ENCODE measurements at places on chromosomes 12 and 14.

DNA sequence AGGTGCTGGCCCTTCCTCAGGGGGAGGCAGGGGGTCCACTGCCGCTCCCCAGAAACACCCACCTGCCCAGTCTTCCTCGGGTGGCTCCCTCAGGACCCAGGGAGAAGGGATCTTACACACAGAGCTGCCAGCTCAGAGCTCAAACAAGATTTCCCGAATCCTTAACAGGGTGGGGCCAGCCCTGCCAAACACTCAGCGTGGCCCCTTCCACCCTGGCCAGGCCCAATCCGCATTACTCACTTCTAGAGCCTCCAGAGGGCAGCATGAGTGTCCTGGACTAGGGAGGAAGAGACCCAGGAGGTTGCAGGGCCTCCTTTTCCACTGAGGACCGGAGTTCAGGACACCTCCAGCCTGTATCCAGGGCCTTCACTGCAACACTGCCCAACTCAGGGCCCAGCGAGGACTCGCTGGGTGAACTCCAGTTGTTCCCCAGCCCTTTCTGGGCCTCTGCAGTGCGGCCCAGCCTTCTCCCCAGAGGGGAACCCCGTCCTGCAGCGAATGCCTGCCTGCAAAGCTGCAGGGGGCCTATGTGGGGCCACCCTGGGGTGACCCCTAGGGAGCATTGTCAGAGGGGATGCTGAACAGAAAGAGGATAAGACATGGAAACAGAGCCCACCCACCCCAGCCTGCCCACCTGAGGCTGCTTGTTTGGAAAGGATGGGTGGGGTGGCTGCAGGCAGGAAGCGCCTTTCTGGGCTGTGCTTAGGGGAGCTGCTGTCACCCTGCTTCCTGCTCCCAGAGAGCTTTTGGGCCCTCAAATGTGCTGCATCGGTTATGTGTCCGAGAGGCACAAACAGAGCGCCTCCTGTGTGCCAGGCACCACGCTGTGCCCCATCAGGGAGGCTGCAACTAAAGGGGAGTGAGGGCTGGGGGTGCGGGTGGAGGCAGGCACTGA, 43.8 kb downstream of the CCNK start:
- no peak for DNase-seq

- no peak for DNase-seq
These were observed 88.8 kb downstream of the CHGA start for GRCh38 chr14:93011650-93012325.

GRCh38 chr14:70832561-70833305, 23.4 kb upstream of the MAP3K9 start:
- DNase-seq = no peak

GRCh38 chr12:122489038-122489437, 11.7 kb downstream of the ZCCHC8 start:
- no peak for DNase-seq

DNA sequence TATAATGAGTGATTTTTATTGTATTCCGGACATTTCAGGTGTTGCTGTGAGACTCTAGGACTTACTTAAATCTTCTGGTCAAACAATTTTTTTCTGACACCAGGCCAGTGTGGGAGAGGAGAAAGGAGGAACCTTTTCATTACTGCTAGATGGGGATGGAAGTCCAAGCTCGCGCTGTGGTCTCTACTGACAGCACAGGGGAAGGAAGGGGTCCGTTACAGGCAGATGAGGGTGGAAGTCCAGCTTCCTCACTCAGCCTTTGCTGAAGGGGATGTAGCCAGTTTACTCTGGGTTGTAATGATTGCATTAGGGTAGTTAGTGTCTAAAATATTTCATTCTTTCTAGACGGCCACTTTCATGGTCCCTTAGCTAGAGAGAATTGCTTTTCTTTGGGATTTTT, 26.3 kb upstream of the ST8SIA1 start:
- no peak for DNase-seq

DNA sequence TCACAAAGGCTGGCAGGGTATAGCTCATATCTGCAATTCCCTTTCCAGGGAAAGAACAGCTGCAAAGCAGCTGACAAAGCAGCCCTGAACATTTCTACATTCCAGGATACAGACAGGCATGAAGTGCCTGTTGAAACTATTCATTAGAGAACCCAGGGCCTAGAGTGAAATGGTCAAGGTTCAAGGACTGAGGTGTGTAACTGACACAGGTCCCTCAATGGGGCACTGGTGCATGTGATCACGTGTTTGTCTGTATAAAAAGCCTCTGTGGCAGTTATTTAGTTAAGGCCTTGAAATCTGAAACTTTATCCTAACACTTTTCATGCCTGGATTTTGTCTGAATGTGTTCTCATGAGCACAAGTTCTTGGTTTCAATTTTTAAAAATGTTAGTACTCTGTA, 47.1 kb downstream of the GIT2 start:
- no peak for DNase-seq

DNA sequence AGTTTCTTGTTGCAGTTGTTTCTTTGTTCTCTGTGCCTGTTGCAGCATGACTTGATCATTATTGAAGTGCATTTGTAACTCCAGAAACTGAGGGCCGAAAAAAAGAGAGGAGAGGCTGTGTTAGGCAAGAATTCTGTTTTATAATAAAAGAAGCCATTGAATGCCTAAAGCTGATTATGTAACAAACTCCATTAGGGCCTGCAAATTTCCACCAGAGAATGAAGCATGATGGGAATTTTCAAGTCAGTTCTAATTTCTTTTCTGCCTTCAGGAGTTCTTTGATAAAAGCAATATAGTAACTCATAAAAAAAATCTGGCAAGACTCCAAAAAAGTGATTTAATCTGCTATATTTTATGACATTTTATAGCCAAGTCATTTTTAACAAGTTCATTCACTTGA, 156.7 kb upstream of the RASSF8 start:
- DNase-seq = no peak

- no peak for DNase-seq
These were observed 27.6 kb downstream of the PMCH start for GRCh38 chr12:102169922-102170621.

GRCh38 chr12:5391653-5392052, 40.3 kb upstream of the NTF3 start:
- no peak for DNase-seq

GRCh38 chr12:106581543-106582248, 1.1 kb upstream of the RFX4 start:
- no peak for DNase-seq

DNA sequence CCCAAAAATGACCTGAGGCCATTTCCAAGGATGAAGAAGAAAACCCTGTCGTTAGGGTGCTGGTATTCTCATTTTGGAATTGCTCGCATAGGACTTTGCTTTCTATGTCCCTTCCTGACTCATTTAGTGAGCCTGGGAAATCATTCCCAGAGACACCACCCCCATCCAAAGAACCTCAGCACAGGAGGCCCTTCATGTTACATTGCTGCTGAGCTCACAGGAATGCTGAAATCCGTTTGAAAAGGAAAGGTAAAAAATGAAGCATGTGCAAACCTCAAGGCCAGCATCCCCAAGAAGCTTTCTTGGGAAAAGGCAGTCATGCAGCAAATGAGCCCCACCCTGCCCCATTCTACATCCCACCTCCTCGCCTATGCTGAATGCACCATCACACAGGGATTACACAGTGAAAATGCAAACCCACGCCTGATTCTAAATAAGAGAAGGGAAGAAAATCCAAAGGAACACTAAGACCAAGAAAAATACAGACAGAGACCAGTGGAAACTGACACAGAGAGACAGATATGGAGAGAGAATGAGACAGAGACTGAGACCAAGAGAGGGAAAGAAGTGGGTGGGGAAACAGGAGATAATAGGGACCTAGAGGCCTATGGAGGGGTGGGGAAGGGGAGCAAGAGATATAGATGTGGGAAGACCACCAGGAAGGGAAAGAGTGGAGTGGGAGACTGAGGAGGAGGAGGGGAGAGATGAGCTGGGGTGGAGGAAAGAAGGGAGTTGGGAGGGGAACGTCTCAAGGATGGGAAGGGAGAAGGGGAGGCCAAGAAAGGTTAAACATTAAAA, 33.5 kb downstream of the NIN start:
- DNase-seq = no peak

DNA sequence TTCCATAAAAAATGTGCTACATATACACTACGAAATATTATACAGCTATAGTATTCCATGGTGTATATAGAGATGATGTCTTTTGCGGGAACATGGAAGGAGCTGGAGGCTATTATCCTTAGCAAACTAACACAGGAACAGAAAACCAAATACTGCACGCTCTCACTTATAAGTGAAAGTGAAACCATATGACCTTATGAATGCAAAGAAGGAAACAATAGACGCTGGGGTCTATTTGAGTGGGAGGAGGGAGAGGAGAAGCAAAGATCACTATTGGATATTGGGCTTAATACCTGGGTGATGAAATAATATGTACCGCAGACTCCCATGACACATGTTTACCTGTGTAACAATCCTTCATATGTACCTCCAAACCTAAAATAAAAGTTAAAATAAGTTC, 142.8 kb downstream of the LRFN5 start:
- DNase-seq = no peak

DNA sequence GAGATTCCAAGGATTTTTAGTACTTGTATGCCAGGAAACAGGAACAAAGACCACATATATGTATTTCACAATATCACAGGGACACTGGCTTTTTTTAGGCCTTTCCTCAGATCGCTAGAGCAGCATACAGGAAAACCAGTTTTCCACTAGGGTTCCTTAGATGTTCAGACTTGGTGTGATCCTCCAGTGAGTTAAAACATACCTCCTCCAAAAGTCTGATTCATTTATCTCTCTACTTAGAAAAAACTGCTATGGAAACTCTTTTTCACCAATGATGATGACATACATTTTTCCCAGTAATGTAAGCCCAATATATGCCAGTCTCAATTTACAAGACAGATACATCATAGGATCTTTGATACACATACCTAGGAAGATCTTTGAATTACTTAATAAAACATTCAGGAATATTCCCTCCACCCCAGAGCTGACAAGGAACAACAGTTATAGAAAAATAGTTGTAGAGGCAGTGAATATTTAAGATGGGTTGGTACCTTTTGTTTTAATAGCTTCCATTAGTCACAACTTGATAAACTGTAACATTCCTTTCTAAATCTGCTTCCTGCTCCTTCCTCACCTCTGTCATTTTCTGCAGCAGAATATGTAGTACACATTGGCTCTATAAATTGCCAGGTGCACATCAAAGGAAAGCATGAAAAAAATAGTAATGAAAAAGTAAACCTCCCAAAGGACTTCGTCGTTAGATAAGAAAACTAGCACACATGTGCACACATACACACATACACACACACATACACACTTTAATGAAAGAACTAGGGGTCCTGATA, 27.5 kb downstream of the BCAT1 start:
- DNase-seq = no peak

DNA sequence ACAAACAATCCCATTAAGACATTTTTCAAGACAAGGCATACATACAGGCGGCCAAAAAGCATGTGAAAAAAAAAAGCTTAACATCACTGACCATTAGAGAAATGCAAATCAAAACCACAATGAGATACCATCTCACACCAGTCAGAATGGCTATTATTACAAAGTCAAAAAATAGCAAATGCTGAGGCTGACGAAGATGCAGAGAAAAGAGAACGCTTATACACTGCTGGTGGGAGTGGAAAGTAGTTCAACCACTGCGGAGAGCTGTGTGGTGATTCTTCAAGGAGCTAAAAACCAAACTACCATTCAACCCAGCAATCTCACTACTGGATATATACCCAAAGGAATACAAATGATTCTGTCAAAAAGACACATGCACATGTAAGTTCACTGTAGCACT, 216.7 kb downstream of the FOXG1 start:
- no peak for DNase-seq

DNA sequence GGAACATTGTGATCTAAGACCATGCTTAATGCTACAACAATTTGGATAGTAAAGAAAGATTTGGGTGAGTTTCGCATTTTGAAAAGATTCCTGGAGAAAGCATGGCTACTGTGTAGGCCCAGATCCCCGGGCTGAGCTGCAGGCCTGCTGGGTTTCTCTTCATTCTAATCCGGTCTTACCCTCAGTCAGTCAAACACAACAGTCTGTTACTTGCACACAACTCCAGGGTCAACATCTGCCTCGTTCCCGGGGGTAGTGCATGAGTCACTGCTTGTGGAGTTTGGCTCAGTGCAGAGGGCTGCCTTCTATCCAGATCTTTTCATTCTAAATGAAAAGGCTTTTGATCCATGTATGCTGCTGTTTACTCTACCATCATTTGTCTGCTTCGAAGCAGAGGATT, 60.4 kb upstream of the SEL1L start:
- no peak for DNase-seq

DNA sequence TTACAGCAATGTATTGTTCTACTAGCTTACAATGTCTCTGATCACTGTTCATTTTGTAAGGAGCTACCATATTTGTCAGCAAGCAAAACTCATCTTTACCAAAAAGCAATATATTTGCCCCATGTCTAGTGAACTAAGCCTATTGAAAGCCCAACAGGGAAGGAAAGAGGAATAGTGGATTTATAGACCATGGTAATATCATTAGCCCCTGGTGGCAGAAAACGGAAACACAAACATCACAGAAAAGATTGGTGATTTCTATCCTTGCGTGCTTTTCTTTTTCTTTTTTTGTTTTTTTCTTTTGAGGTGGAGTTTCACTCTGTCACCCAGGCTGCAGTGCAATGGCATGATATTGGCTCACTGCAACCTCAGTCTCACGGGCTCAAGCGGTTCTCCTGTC, 1562.4 kb upstream of the TMEM132C start:
- DNase-seq = no peak

- peak; percentile 74 for DNase-seq
These were observed 139.1 kb downstream of the SPTSSA start for GRCh38 chr14:34322940-34323418.

GRCh38 chr12:88625356-88625755, 45.1 kb upstream of the KITLG start:
- DNase-seq = no peak

DNA sequence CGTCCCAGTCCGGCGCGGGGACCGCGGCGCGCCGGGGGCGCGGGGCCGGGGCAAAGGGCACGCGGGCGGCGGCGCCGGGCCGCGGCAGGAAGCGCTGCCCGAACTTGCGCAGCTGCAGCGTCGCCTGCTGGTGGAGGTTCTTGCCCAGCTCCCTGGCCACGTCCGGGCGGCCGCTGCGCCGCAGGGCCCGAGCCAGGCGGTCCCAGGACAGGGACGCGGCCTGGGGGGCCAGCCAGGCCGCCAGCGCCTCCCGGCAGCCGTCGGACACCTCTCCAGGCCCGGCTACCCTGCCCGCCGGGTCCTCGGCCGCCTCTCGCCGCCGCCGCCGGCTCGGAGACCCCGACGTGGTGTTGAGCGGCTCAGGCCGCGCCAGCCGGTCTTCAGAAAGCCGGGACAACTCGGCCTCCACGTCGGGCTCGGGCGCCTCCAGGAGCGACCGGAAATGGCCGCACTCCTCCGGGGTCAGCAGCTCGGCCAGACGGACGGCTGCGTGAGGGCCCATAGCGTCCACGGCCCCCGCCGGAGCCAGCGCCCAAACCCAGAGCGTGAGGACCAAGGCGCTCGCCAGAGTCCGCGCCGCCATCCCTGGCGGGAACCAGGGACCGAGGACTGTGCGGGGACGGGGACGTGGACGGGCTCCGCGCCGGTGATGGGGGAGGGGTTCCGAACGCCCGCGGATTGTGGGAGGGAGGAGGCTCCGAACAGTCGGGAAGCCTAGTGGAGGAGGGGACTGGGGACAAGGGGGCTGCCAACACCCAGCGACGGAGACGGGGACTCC, 34.0 kb downstream of the FIGNL2 start:
- peak; percentile 92 for DNase-seq

- no peak for DNase-seq
These were observed 59.7 kb upstream of the GPHB5 start for GRCh38 chr14:63378444-63378843.
